ENCODE measurements at places on chromosomes 16 and 17.
A peak's percentile ranks its signal among the peaks of the same experiment; 100 is the strongest.

DNA sequence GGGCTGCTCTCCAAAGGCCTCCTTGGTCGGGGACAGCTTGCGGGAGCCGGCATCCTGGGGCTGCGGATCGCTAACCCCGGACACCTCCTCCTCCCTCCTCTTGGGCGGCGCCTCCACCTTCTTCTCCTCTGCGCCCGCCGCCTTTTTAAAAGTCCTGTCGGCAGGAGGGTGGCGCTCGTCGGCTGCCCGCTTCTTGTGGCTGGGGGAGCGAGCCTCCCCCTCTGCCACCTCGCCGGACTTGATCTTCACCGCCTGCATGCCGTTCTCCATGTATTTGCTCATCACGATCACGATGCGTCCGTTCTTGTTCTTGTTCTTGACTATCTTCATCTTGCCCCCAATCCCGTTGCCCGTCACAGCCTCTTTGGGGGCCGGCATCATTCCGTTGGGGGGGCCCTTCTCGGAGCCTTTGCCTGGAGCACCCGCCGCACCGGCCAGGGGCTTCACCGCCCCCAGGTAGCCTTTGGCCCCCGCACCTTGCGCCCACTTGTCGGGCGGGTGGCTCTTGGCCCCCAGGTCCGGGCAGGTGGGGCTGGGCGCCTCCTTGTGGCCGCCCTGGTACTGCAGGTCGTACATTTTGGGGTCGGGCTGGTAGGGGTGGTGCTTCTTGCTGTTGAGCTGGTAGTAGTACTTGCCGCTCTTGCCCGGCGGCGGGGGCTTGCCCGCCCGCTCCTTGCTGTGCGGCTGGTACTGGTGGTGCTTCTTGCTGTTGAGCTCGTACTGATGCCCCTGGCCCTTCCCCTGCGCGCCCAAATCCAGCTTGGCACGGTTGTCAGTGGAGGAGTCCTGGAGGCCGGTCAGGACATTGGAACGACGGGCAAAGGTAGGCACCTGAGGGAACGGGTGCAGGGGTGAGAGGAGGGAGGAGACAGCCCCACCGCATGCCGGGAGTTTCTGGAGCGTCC lies 4.4 kb downstream of the CBX4 start:
- no peak for DNase-seq

- no peak for DNase-seq
These were observed 17.5 kb downstream of the ABHD15 start for GRCh38 chr17:29549177-29549923.

GRCh38 chr16:49487746-49488145 lies 114.1 kb downstream of the C16orf78 start:
- no peak for DNase-seq

DNA sequence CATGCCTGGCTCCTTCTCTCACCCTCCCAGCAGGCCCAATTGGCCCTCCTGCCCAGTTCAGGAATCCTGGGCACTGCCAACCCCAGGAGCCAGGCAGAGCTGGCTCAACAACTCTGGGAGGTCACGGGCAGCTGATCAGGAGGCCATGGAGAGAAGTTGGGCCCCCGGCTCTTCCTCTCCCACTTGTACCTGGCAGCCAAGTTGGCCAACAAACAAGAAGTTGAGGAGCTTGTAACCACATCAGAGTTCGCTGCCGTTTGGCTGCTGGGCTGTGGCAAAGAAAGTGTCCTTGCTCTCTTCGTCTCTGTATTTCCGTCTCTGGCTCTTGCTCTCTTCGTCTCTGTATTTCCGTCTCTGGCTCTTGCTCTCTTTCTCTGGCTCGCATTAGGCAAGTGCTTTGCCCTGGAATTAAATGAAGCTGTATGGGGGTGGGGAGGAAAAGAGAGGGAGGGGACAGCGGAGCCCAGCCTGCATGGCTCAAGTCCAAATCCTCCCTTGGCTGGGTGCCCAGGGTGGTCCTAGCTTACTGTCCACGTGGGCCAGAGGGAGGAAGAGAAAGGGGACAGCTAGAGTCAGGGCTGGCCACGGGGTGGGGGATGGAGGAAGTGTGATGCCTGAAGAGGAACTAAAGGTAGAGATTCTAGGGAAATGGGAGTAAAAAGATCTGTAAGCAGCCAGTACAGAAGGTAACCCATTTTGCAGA lies 7.8 kb upstream of the TMEM132E start:
- no peak for DNase-seq

DNA sequence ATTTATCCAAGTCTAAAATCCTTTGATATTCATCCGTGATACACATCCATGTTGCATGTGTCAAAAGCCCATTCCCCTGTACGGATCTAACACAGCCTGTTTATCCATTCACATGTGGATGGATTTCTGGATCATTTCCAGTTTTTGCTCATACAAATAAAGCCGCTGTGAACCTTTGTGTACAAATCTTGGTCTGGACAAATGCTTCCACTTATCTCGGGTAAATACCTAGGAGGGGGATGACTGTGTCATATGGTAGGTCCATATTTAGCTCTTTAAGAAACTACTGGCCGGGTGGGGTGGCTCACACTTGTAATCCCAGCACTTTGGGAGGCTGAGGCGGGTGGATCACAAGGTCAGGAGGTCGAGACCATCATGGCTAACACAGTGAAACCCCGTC lies 6.3 kb upstream of the TBCD start:
- no peak for DNase-seq

DNA sequence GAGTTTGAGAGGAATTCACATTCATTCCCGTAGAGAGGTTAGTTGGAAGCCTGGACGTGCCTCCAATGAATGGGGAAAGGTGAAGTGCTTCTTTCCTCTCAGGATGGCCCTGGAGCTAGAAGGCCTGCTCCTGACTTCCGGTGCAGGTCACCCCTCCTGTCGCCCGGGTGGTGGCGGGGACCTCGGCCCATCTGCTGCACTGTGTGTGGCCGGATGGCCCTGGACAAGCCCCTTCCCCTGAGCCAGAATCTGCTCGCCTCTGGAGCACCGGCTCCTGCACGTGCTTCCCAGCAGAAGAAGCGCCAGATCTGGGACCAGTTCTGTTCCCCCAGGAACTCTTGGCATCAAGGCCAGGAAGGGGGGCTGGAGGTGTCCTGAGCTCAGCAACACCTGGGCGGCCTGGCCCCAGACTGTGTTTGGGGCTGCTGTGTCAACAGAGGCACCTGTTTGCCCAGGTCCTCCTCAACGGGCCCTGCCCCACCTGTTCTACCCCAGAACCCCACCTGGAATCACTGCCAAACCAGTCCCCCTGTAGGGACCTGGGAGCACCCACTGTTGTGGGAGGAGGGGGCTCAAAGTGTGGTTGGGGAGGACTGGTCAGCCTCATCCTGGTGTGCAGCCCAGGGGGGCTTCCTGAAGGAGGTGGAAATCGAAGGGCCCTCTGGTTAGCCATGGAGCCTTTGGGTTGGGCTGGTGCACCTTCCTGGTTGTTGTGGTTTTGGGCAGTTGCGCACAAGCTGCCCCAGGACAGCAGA lies 5.1 kb upstream of the PERCC1 start:
- no peak for DNase-seq

GRCh38 chr17:36590082-36590481 lies 1.6 kb upstream of the DHRS11 start:
- DNase-seq: no peak

DNA sequence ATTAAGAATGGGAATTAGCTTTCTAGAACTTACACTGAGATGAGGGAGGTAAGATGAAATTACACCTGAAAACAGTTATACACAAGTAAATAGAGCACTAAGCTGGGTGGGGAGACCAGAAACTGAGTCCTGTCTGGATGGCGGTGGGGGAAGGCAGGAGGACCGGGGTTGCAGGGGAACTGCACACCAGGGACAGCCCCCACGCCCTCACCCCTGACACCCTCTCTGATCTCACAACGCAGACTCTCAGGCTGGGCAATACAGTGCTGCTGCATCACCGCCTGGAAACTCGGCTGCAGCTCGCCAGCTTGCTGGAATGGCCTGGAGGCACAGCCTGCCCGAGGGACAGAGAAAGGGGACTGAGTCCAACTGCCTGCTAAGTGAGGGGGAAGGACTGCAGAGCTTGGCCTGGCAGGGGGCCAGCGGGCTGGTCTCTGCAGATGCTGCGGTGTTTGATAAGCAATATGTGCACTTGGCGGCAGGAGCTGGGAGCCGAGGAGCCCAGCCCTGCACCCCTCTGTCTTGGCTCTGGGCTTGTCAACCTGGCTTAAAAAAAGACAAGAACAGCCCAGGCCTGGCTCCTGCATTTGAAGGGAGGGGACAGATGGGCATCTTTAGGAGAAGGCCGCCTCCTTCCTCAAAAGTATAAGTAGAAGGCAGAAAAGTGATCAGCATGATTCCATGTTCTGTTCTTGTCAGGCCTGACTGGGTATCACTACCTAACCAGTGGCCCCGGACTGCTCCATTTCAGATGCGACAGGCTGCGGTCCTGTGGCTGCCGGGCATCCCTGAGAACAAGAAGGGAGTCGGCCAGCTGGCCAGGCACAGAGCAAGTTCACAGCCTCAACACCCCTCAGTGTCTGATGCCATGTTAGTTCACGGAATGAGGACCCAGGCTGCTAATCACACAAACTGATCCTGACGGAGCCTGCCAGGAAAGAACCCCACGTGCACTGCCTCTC lies 30.2 kb downstream of the SPHK1 start:
- DNase-seq: peak; percentile 86

DNA sequence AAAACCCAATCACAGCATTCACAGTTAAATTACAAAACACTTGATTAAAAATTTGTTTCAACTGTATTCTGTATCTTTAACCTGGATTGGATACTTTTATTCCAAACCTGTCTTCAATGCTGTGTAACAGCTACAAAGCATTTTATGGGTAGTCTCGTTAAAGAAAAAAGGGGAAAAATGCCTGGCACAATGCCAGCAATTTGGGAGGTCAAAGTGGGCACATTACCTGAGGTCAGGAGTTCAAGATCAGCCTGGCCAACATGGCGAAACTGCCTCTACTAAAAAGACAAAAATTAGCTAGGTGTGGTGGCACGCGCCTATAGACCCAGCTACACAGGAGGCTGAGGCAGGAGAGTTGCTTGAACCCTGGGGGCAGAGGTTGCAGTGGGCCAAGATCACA lies 4.0 kb downstream of the GNA13 start:
- DNase-seq: no peak

- peak; percentile 47 for DNase-seq
These were observed 180.1 kb downstream of the SPECC1 start for GRCh38 chr17:20189302-20189701.

GRCh38 chr17:31310886-31311285 lies 3.0 kb downstream of the EVI2B start:
- DNase-seq: no peak

GRCh38 chr16:8832717-8833105 lies 35.1 kb downstream of the PMM2 start:
- DNase-seq: no peak

DNA sequence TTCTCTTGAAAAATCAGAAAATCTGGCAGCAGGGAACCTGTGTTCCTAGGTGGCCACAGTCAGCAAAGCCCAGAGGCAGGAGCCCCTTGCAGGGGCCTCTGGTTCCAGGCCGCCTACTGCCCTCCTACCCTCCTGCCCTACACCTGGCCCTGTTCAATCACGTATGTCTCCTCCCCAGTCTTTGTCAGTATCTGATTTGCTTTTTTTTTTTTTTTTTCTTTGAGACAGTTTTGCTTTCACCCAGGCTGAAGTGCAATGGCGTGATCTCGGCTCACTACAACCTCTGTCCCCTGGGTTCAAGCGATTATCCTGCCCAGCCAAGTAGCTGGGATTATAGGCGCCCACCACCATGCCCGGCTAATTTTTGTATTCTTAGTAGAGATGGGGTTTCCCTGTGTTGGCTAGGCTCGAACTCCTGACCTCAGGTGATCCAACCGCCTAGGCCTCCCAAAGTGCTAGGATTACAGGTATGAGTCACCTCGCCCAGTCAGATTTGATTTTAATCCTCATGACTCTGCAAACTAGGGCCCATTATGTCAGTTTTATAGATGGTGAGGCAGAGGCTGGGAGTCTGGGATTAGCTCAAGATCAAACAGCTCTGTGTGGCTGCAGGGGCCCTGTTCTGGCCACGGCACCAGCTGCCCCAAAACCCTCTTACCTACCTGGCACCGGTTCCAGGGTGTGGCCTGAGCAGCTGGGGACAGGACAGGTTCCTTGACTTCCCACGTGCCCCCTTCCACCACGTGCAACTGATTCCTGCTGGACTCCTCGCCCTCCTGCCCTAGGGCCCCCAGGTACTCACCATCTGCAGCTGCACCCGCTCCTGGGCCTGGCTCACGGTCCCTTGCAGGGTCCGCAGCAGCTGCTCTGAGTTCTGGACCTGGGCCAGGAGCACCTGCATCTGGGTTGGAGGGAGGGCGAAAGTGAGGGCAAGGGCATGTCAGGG lies 14.7 kb downstream of the RABEP2 start:
- DNase-seq: no peak

- no peak for DNase-seq
These were observed 14.7 kb upstream of the SDK2 start for GRCh38 chr17:73658821-73659515.

GRCh38 chr16:56113223-56113622 lies 78.1 kb upstream of the GNAO1 start:
- DNase-seq: no peak

- no peak for DNase-seq
These were observed 40.4 kb downstream of the TNFRSF13B start for GRCh38 chr17:16931318-16932060.

- no peak for DNase-seq
These were observed 3.1 kb downstream of the TGFB1I1 start for GRCh38 chr16:31474773-31475738.

DNA sequence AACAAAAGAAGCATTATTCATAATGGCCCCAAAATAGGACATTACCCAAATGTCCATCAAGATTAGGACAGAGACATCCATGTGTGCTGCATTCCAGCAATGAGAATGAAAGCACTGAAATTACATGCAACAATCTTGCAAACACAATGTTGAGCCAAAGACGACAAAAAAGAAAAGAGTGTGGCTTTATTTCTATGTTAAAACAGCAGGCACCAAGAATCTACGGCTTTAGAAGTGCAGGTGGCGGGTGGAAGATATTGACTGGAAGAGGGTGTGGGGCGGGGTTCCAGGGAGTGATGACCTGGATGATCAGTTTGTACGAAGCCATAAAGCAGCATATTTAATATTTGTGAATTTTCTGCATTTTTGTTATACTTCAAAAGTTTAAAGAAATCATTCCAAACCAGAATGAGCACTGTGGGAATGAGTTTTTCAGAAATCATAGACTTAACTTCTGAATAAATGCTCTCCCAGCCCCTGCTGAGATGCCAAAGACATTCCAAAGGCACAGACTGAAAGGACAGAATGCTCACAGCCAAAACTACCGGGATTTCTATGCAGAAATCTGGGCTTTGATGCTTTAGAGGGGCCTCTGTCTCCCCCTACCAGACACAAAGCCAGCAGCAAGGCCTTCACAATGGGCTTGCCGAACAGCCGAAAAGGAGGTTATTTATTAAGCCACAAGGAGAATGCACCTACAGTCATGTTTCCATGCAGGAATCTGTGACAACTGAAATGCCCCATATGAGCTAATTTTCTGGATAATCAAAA lies 361.6 kb downstream of the GRIN2A start:
- peak; percentile 22 for DNase-seq

GRCh38 chr16:50762241-50762640 lies 20.4 kb downstream of the CYLD start:
- DNase-seq: no peak

- no peak for DNase-seq
These were observed 20.4 kb downstream of the CDR2 start for GRCh38 chr16:22353933-22354541.

DNA sequence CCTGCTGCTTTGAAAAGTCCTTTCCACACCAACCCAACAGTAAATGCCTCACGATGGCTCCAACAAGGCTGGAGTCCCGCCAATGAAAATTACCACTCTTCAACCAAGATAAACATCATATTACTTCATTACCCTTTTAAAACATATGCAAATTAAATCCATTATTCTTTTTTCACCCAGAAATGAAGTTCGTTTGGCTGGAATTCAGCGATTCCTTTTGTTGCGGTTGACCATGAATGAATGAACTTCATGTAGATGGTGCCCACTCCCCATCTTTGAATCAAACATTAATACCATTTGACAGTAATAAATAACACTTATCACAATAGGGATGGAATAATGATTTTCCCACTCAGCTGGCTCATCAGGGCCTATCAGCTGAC lies 211.5 kb upstream of the TOX3 start:
- DNase-seq: no peak

Measured in cerebellar cortex (tissue), 1 donor.